ENCODE measurements at places on chromosomes 4 and X.
A peak's percentile ranks its signal among the peaks of the same experiment; 100 is the strongest.

- peak; percentile 32 for DNase-seq
Measured at GRCh38 chr4:41505161-41505661, 32.7 kb upstream of the LIMCH1 start.

GRCh38 chr4:27763830-27764525 lies 903.3 kb downstream of the STIM2 start:
- DNase-seq: no peak

DNA sequence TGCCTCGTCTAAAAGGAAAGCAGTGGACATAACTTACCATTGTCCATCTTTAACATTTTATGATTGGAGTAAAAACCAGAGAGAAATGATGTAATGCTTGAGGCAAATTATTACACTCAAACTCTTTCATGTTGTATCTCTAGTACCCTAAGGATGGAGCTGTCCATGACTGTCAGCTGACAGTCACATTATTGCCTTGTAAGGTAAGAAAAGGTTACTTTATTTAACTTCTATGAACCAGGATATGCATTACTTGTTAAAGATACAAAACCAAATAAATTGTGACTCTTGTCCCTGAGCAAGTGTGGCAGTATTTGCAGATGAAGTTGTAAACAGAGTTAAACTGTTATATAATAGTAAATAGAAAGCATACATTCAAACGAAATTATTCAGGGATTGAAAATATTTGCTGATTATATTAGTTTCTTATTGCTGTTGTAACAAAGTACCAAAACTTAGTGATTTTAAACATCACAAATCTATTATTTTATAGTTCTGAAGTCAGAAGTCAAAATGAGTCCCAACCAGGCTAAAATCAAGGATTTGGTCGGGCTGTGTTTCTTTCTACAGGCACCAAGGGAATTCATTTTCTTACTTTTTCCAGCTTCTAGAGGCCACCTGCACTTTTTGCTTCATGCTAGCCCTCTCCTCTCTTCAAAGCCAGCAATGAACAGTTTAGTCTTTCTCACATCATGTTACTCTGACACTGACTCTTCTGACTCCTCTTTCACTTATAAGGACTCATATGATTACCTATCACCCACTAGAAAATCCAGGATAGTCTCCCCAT lies 113.8 kb downstream of the CEP44 start:
- DNase-seq: no peak

DNA sequence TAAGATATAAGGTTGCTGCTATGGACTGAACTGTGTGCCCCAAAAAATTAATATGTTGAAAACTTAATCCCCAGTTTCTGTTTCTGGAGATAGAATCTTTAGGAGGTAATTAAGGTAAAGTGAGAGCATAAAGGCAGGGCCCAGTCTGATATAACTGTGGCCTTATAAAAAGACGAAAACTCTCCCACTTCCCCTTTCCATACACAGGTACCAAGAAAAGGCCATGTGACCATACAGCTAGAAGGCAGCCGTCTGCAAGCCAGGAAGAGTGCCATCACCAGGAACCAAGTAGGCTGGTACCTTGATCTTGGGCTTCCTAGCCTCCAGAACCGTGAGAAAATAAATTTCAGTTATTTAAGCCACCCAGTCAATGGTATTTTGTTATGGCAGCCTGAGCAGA lies 550.3 kb downstream of the SMARCA1 start:
- DNase-seq: no peak

GRCh38 chr4:96598465-96598864 lies 758.6 kb downstream of the PDHA2 start:
- DNase-seq: no peak

DNA sequence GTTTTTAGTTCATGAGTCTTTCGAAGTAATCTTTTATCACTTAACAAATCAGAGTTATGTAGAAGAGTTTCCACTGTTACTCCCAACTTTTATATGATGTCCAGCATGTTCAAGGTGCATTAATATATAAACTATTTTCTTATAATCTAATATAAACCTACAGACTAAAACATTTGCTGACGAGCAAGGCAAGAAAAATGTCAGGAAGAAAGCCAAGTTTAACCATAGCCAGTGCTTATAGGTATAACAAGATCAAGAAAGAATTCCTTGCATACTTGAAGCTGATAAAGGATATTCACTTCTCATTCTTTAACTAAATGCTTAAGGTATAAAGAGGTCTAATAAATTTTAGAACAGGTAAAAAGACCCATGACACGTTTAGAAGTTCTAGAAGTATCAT lies 167.7 kb downstream of the NPNT start:
- DNase-seq: peak; percentile 9

GRCh38 chrX:74461384-74461783 lies 40.1 kb downstream of the SLC16A2 start:
- no peak for DNase-seq

DNA sequence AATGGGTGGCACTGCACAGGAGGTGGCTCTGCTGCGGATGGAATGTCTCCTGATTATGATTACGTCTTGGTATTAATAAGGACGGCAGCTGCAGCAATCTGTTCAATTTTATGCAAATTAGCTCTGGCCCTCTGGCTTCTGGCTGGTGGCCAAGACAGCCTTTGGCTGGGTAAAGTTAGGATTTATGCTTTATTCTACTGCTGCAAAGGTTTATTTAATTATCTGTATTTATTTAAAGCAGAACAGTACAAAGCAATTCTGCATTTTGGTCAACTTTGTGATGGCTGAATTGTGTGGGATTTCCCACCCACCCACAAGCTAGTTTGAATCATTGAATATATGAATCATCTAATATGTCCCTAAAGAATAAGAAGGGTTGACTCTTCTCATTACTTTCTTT lies 745.6 kb upstream of the FAM241A start:
- DNase-seq: no peak

DNA sequence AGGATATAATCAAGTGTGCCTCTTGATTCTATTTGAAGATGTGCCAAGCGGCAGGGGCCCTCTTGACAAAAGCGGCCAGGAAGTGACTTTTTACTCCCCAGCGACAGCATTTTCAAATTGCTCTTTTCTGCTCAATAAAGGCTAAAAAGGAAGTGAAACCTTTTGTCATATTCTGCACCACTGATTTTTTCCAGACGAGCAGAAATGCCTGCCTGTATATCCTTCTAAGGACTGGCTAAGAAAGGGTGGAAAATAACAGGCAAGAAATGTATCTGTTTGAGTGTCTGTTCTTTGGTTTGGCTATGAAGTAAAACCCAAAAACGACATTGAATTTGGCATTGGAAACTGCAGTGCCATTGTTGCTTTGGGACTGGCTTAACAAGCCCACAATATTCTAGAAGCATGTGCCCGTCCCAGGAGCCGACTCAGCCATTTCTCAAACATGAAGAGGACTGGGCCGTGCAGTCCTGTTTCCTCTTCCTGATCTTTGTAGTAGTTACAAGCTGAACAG lies 25.4 kb downstream of the TMSB4X start:
- DNase-seq: no peak

DNA sequence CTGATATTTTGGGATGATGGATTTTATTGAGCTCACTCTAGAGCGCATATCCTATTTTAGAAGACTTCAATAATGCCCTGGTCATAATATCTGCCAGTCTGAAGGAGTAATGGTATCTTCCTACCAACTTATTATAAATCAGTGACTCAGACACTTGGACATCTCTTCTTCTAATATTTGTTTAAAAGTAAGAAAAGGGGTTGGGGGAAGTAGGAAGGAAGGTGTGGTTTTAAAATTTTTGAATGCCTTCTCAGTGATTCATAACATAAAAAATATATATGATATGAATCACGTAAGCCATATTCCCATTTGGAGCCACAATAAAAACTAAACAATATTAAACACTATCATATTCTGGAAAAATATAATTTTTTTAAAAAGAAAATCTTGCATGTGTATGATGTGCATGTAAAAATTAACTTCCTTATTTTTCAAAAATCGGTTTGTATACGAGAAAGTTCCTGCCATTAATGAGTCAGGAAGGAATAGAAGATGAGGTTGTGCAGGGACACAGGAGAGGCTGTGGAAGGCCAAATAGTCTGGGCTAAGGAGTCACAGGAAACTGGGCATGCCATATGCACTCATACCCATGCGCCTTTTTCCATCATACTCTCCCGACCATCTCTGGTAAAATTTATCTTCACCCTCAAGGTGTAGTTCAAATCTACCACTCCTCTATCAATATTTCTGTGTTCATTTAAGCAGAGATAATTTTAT lies 286.5 kb downstream of the EPHA5 start:
- no peak for DNase-seq

- no peak for DNase-seq
Measured at GRCh38 chr4:24145591-24145990, 255.7 kb upstream of the PPARGC1A start.

DNA sequence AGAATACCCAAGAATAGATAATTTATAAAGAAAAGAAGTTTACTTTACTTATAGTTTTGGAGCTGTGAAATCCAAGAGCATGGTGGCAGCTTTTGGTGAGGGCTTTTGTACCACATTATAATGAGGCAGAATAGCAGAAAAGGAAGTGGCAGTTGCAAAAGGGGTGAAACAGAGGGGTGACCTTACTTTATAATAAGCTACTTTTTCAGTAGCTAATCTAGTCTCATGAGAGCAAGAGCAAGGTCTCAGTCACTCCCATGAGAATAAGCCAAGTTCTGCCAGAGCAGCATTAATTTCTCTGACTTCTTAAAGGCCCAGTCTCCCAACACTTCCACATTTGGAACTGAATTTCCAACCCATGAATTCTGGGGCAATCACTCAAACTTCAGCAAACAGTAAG lies 502.0 kb downstream of the GBA3 start:
- no peak for DNase-seq

DNA sequence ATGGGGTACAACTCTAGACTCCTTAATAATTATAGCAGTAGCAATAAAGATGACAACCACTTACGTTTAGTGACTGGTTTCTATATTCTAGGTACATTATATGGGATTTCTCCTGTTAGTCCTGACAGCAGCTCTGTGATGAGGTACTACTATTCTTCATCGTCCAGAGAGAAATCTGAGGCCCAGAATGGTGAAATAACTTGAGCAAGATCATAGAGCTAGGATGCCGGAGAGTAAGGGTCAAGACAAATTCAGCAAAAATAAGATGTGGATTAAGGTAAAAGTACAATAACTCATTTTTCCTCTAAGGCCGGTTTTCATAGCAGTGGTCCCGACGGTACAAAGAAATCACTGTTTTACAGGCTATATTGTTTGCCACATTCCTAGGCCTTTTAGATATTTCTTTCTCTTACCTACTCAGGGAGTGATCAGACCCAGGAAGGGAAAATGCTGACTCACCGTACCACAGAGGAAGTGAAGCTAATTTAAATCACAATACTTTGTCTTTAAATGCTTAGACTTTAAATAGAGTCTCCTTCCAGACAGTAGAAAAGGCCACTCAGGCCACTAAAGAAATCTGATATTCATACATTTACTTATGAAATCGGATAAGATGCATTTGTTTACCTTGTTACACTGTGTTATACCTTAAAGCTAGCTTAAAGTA lies 2023.0 kb upstream of the AGA start:
- DNase-seq: no peak

- DNase-seq: no peak
Measured at GRCh38 chr4:133802359-133803140, 399.0 kb downstream of the PABPC4L start.

DNA sequence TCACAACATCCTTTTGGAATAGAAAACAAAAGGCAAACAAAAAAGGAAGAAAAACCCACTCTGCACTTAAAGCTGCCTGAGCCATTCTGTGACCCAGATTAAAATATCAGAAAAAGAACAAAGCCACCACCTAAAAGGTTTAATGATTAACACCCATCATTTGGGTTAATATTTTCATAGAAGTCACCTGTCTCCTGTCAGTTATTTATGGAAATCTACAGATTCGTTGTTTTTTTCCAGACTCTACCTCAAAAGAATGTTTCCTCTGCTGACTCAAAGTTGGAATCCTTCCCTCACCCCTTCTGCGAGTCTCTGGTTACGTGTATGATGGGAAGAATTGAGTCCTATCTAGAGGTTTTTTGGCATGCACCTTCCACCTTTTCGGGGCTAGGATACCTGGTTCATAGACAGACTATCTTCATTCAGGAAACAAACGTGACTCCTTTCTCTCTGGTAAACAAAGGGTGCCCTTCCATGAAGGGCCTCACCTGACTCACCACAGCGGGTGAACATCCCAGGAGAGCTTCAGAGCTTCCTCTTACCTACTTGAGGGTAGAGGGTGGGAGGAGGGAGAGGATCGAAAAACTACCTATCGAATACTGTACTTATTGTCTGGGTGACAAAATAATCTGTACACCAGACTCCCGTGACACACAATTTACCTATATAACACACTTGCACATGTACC lies 19.6 kb upstream of the CA5B start:
- DNase-seq: no peak

- no peak for DNase-seq
Measured at GRCh38 chrX:20313899-20314298, 47.2 kb upstream of the RPS6KA3 start.

- DNase-seq: no peak
Measured at GRCh38 chr4:185272245-185272644, 62.8 kb downstream of the SNX25 start.

- DNase-seq: no peak
Measured at GRCh38 chrX:108811891-108812290, 75.5 kb upstream of the IRS4 start.

- DNase-seq: no peak
Measured at GRCh38 chrX:72716766-72717165, 2.7 kb upstream of the PHKA1 start.

DNA sequence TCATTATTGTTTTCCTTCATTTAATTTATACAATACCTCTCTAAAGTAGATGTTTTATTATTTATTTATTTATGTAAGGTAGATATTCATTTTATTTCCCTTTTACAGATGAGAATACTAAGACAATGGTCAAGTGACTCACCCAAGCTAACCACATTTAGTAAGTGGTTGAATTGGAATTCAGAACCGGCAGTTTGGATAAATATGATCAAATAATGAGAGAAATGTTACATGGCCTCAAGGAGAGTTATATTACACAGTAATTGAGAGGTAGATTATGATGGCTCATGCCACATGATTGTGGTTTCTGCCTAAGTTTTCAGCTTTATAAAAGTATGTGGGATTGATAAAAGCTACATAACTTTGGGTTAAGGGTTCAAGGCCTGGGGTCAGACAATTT lies 239.4 kb upstream of the BOD1L1 start:
- no peak for DNase-seq

DNA sequence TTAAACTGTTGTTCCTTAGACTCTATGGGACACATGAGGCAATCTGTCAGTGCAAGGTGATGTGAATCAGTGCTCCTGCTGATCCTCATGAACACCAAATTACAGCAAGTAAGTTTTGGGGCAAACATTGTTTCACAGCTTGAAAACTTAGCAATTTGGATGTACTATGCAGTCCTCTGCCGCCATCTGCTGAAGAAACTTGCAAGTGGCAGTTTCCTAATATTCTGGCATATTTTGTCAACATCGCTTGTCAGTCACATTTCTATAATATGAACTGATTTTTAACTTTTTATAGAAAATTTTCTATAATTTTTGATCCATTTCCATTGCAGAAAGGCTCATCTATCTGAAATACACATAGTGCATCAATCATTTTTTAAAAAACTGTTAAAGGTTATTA lies 56.3 kb downstream of the ZAR1 start:
- peak; percentile 66 for DNase-seq

DNA sequence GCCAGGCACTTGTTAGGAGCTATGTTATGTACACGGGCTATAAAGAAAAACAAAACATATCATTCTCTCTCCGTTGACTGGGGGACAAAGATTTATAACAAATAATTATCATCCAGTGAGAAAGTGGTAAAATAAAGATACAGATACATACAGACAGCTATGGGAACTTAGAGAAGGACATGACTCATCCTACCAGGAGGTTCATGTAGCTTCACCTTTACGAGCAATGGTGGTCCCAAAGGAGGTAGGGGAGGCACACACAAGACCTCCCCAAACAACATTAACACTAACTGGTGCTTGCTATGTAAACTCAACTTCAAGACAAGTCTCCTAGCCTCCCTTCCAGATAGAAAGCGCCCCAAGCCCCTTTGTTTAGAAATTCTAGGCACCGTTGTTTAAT lies 8.9 kb downstream of the AMBN start:
- DNase-seq: no peak

Data from dermis blood vessel endothelial cell (primary cell).